ENCODE measurements at places on chromosomes 11 and 22.

GRCh38 chr11:8080674-8081590 is at the start of gene TUB:
Gene TUB (plus strand): TSS chr11:8081211. CDS start chr11:8081511, 300 bp downstream.
- DNase-seq = no peak

DNA sequence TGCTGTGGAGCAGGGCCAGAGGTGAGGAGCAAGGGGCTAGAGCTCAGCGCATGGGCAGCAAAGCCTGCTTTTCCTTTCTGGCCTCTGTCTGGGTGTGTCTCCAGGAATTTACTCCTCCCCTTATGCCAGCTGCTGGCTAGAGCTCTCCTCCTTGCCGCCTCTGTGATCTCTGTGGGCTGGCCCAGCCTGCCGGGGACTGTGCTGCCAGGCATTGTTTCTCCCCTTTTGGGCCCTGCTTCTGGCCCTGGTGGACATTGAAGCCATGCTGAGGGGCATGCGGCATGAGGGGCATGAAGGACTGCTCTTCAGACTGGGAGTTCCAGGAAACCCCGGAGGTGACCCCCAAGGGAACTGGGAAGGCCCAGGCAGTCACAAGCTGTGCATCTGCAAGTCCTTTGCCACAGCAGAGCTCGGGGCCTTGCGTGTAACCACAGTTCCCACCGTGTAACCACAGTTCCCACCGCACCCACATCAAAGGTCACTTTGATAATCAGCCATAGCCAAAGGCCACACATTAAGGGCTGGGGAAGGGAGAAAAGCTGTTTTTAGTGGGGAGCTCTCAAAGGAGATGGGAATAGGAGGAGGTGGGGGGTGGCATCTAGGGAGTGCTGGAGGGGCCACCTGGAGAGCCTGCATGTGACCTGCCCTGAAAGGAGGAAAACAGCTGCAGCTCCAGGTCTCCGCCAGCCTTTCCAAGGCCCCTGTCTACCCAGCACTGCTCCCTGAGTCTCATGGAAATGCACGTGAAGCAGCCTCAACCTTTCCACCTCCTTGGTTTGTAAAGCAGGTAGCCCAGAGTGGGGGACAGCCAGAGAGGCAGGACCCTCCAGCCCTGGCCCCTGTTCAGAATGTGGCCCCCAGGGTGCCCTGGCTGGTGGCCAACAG is 62.3 kb downstream of the PPFIBP2 start:
- no peak for DNase-seq

DNA sequence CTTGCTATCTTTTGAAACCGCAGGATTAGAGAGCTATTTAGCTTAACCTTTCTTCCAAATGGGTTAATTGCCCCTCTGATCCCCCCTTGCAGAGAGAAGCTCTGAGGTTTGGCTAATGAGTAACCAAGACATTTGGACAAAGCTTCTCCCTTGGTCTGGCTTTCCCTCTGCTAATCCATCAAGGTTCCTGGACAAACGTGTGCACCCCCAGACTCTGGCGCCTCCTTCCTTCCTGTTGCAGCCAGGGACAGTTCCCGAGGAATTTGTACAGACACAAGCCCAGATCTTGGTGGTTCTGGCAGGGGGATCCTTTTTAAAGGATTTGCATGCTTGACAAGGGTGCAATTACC is 1.6 kb downstream of the KIAA1671 start:
- DNase-seq = no peak

DNA sequence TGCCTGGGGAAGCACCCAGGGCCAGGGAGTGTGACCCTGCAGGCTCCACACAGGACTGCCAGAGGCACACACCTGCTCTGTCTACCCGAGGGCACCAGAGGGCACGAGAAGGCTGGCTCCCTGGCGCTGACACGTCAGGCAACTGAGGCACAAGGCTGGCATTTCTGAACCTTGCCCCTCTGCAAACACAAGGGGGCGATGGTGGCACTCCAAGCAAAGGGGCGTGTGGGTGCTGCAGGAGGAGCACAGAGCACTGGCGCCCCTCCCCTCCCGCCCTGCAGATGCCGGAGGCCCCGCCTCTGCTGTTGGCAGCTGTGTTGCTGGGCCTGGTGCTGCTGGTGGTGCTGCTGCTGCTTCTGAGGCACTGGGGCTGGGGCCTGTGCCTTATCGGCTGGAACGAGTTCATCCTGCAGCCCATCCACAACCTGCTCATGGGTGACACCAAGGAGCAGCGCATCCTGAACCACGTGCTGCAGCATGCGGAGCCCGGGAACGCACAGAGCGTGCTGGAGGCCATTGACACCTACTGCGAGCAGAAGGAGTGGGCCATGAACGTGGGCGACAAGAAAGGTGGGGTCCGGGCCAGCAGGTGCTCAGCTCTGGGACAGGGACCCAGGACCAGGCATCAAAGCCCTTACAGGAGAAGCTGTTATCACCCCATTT is 20.8 kb upstream of the TXNRD2 start:
- DNase-seq = no peak

GRCh38 chr11:57772562-57772961 is 11.0 kb downstream of the CTNND1 start:
- no peak for DNase-seq

- DNase-seq = no peak
These were observed 196.9 kb downstream of the SNX19 start for GRCh38 chr11:130719220-130719915.

Data from activated CD8-positive, alpha-beta memory T cell treated with anti-CD3 and anti-CD28 coated beads for 4 hours (primary cell).